Forelimb muscle (tissue), 1 donor: ENCODE measurements at places on chromosomes 11 and 22. TPM values are rescaled to one million over a fixed set of nuclear protein-coding genes. Genes with fewer than 3 reads are reported as not detected.

GRCh38 chr11:88231894-88232482 lies 56.7 kb upstream of the RAB38 start:
- DNase-seq = no peak

ADORA2A gene
- 14.0 TPM for polyA plus RNA-seq

DNA sequence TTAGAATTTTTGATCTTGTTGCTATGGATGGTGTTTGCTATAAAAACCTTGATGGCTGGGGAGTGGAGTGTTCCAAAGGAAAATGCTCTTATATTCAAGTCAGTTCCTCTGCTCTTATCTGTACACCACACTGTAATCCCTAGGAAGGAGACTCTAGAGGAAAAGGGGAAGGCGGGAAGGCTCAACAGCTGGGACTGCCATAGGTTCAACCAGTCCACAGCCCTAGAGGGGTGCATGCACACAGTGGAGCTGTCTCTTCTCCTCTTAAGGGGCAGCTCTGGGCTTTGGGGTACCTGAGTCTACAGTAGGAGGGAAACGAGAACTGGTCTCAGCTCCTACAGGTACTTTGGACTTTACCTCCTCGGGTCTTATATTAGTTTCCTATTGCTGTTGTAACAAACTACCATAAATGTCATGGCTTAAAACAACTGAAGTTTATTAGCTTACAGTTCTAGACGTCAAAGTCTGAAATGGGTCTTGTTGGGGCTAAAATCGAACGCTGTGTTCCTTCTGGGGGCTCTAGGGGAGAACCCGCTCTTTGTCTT lies 77.2 kb upstream of the ZBED5 start:
- no peak for DNase-seq

CD6 gene
- 0.83 TPM for polyA plus RNA-seq

- no peak for DNase-seq
Observed at GRCh38 chr11:126124231-126124661, 61.6 kb upstream of the CDON start.

- no peak for DNase-seq
Observed at GRCh38 chr11:27621405-27622161, 78.7 kb downstream of the BDNF start.

- DNase-seq = no peak
Observed at GRCh38 chr22:40628354-40629042, 8.0 kb downstream of the MRTFA start.

ROM1 gene
- 1.4 TPM for polyA plus RNA-seq
